ENCODE measurements at places on chromosomes 16 and 17.

DNA sequence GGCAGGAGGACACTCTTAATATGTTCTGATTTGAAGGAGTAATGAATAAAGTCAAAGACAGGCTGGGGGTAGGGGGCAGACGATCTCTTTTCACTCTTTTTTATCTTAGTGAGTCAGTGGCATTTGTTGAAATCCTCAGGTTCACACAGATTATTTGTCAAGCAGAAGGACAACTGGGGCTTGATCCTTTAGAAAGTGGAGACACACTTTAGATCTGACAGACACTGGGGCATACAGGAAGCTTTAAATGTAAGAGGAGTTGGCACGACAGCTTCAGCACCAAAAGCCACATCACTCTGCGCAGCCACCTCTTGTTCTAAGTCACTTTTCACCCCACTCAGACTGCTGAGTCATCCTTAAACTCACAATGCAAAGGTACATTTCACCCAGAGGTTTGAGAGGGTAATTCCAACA, 121.5 kb downstream of the STXBP4 start:
- no peak for DNase-seq

DNA sequence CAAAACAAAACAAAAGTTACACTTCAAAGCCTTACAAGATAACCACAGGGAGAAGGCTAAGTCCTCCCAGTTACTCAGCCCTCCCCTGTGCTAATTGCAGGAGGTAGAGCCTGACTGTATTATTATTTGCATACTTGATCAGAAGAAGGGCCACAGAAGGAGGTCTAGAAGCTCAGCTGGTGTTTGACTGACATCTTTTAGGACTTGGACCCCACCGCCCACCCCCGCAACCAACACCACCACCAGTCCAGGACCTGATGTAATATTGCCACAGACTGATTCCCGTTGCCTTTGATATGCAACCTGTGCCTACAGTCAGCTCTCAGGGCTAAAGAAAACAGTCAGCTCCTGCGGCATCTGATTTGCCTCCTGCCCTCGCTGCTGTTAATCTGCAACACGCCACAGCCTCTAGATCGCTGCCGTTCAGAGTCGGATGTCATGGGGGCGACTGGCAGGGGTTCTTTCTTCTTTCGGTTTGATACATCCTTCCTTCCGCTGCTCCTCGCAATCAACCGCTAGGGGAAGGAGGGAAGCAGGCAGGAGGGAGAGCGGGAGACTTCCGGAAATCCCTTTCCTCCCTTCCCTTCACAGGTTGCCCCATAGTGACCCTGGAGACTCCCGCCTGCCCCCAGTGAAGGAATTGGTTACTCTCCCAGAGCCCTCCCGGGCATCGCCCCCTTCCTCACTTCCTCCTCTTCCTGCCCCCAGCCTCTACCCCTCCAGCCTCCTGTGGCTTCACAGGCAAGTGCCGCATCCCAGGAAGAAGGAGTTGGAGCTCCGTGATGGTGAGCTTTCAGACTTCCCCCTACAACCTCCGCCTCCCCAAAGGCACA, 90.5 kb upstream of the SOX9 start:
- DNase-seq = no peak

- no peak for DNase-seq
Observed at GRCh38 chr16:58500430-58501241, 693 bp downstream of the NDRG4 start.

GRCh38 chr16:11205754-11206581, 50.0 kb downstream of the SOCS1 start:
- no peak for DNase-seq

- peak; percentile 80 for DNase-seq
Observed at GRCh38 chr16:50548125-50548908, at the start of gene NKD1. NKD1 (plus strand) TSS chr16:50548396; CDS start chr16:50548554, 158 bp downstream.

- DNase-seq = no peak
Observed at GRCh38 chr16:56348168-56349085, 76.9 kb downstream of the AMFR start.

GRCh38 chr17:50559674-50560184, 786 bp upstream of the CACNA1G start:
- DNase-seq = peak; percentile 79

DNA sequence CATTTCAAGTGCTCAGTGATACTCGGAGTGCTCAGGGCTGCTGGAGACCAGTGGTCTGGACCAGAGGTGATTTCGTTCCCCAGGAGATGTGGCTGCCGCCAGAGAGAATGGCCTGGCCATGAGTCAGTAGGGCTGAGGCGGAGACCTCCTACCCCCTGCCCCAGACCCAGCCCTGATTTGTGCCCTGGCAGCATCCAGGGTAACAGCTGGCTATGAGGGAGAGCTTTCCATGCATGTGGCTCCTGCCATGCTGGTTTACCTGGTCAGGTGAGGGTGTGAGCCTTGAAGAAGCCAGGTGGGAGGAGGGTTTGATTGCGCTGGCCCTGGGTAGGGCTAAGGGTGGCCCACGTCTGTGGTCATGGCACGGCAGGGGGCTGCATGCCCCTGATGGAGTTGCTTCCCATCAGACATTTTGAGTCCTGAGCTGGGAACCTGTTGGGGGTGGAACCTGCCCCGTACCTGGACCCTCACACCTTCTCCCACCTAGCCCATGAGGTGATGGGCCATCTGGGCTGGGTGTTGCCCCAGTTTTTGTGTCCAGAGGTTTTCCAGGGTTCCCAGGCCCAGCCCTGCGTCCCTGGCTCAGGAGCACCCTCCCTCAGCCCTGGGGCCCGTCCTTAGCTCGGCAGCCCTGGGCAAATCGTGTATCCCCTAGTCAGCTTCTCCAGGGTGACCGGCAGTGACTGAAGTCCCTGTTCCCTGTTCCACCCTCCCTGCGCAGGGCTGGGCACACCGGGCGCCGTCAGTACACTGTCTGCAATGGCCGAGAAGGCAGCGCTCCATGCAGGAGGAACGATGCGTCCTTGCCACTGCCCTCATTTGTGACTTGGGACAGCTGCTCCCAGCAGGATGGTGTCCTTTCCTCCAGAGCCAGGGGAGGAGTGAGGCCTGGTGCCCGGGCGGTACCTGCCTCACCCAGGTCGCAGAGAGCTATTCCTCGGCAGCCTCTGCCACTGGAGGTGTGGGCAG, 9.0 kb upstream of the CSNK1D start:
- no peak for DNase-seq

DNA sequence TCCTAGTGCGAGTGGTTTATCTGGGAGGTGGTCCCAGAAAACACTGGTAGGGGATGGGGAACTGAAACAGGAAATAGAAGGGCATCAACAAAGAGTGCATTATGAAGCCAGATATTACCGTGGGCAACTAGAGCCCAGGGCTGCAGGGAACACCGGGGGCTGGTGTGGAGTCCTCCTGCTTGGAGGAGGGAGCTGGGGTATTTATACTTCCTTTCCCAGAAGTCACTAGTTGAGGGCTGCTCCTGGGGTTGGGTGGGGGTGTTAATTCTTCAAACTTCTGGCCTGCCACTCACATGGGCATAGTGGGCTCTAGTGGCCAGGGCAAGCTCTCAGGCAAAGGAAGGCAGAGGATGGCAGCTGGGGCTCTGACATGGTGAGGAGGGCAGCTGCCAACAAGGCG, 14.7 kb downstream of the LAT start:
- DNase-seq = no peak

GRCh38 chr16:78022347-78023060, at the start of gene CLEC3A:
CLEC3A (plus strand) TSS chr16:78022548; CDS start chr16:78022627, 79 bp downstream.
- no peak for DNase-seq

- DNase-seq = no peak
Observed at GRCh38 chr16:14491861-14492529, 138.1 kb downstream of the PARN start.

GRCh38 chr16:68275611-68276191, 11.4 kb downstream of the SLC7A6 start:
- no peak for DNase-seq

DNA sequence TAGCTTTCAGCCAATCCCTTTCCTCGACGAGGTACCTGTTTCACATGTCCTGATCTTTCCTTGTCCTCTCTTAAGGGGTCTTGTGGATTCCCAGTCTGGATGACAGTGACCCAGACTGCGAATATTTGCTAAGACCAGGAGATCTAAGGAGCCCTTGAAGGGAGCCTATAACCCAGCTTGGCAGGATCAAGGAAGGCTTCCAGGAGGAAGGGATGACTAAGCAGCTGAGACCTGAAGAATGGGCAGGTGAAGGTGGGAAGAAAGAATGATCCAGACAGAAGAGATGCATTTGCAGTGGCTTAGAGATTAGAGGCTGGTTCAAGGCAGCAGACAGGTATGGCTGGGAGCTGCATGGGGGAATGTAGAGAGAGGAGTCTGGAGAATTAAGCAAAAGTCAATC, 1.9 kb upstream of the PDK2 start:
- no peak for DNase-seq

- DNase-seq = no peak
Observed at GRCh38 chr17:22512506-22512905, 820.2 kb downstream of the KCNJ18 start.

All from ovary (tissue), 10 donors.